Activated naive CD4-positive, alpha-beta T cell treated with anti-CD3 and anti-CD28 coated beads, Interleukin-2, amount 10 ng/mL, durations not matched to agents 7 days and 5 days (primary cell): ENCODE measurements at places on chromosomes 3 and 15.
A peak's percentile ranks its signal among the peaks of the same experiment; 100 is the strongest.

- peak; percentile 90 for DNase-seq
These were observed at the start of gene KAT2B for GRCh38 chr3:20039765-20040547. Gene KAT2B (plus strand): TSS chr3:20040446. CDS start chr3:20040478, 32 bp downstream.

GRCh38 chr15:34760909-34761308 is 6.1 kb upstream of the GJD2 start:
- no peak for DNase-seq

DNA sequence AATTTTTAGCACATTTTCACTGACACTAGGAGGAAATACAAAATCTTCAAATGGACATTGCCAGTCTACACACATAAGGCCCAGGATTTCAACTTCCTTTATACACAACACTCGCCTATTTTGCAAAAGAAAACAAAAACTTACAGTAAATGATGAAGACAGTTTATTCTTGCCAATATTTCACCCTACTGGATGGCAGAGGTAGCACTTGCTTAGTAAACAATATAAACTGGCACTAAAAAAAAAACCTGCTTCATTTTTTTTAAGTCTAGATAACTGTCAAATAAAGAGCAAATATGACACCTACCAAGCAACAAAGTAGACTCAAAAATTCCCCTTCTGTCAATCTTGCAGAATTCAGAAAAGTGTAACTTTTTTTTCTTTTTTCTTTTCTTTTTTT is 204.0 kb downstream of the VPS13C start:
- no peak for DNase-seq

- peak; percentile 71 for DNase-seq
These were observed 12.9 kb downstream of the OCA2 start for GRCh38 chr15:28086175-28086703.

- peak; percentile 68 for DNase-seq
These were observed 61.8 kb downstream of the SLC12A8 start for GRCh38 chr3:125150525-125151441.

DNA sequence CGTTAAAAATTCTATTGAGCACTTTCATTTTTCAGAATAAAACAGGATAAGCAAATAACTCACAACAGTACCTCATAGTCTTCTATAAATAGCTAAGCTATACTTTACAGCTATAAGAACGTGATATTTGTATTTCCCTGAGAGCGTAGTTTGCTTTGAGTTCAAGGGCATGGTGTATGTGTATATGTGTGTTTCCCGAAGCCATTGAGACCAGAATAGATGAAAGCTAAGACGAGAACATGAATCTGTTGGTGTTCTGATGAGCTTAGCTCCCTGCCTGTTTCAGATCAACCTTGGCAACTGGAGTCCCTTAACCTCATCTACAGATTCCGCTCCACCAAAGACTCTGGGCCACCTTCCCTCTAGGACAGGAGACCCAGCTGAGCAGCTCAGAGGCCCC is 59.5 kb upstream of the MCF2L2 start:
- no peak for DNase-seq

GRCh38 chr3:56855856-56856512 is 54.2 kb upstream of the ARHGEF3 start:
- peak; percentile 48 for DNase-seq

DNA sequence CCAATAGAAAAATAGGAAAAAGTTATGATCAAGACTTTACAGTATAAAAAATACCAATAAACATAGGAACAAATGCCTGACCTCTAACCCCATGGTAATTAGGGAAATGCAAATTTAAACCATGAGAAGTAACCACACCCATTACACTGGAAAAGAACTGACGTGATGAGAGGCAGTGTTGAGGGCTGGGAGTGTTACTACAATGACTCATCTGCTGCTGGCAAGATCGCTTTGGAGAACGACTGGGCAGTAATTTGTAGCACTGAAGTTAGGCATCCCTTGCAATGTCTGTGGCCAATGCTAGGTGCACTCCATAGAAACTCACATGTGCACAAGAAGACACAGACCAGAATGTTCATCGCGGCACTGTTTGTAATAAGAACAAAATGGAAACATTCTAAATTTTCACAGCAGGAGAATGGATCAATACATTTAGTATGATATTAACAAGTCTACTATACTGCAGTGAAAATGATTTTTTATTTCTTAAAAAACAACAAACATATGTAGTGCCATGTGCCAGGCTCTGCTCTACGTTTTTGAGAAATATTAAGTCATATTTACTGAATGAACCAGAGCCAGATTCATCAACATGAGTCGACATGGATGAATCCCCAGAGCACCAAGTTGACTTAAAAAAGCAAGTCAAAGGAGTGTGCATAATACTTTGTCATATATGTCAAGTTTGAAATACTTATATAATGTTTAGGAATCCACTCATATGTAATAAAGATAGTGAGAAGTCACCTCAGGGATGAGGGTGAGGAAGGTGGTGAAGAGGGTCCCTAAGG is 37.6 kb upstream of the EPHB3 start:
- peak; percentile 38 for DNase-seq

GRCh38 chr3:179991104-179991503 is 45.6 kb downstream of the PEX5L start:
- DNase-seq, result no peak
